K562 (cell line): ENCODE measurements at places on chromosomes 1 and 21. TPM values are rescaled to one million over a fixed set of nuclear protein-coding genes. Genes with fewer than 3 reads are reported as not detected.

GJC2 gene
- 0.62 and 0.69 TPM in 2 replicates for total RNA-seq

OR10X1 gene
- total RNA-seq = not detected in 2 replicates

CYYR1 gene
- not detected in 2 replicates for total RNA-seq

PLPPR4 gene
- total RNA-seq = not detected in 2 replicates

OR2L2 gene
- 0.09 TPM in 1 of 2 replicates, not detected in the other for total RNA-seq

RASSF5 gene
- 35.2 and 38.1 TPM in 2 replicates for total RNA-seq

OR2M3 gene
- not detected in 2 replicates for total RNA-seq

OR2T12 gene
- not detected in 2 replicates for total RNA-seq

CLDN14 gene
- not detected in 2 replicates for total RNA-seq

CR1 gene
- total RNA-seq = 0.20 and 0.47 TPM in 2 replicates

MANEAL gene
- total RNA-seq = 2.0 and 2.2 TPM in 2 replicates

OR2T33 gene
- 0.27 TPM in 1 of 2 replicates, not detected in the other for total RNA-seq

HES2 gene
- 0.18 TPM in 1 of 2 replicates, not detected in the other for total RNA-seq

SORT1 gene
- 110 and 112 TPM in 2 replicates for total RNA-seq

CORT gene
- 0.51 TPM in 1 of 2 replicates, not detected in the other for total RNA-seq

LYPLAL1 gene
- total RNA-seq = 46.3 and 51.3 TPM in 2 replicates

KCNAB2 gene
- 14.7 and 15.8 TPM in 2 replicates for total RNA-seq

SAMD11 gene
- total RNA-seq = 0.38 and 0.49 TPM in 2 replicates

KCND3 gene
- not detected in 2 replicates for total RNA-seq

AMIGO1 gene
- 0.72 and 1.0 TPM in 2 replicates for total RNA-seq

F13B gene
- total RNA-seq = not detected in 2 replicates

KRTAP10-9 gene
- not detected in 2 replicates for total RNA-seq

SMPDL3B gene
- total RNA-seq = 0.74 and 0.98 TPM in 2 replicates

CROCC gene
- total RNA-seq = 9.3 and 10.4 TPM in 2 replicates

FMN2 gene
- 0.16 TPM in 1 of 2 replicates, not detected in the other for total RNA-seq

RGS1 gene
- total RNA-seq = 0.42 TPM in 1 of 2 replicates, not detected in the other

GBP5 gene
- 0.29 and 0.40 TPM in 2 replicates for total RNA-seq

ANKRD34A gene
- total RNA-seq = 0.89 and 1.6 TPM in 2 replicates

KCNE2 gene
- total RNA-seq = not detected in 2 replicates

FOXO6 gene
- total RNA-seq = 0.31 and 0.38 TPM in 2 replicates

CELA2B gene
- 0.40 and 0.51 TPM in 2 replicates for total RNA-seq

XCL1 gene
- total RNA-seq = not detected in 2 replicates

DYNLT4 gene
- 0.29 TPM in 1 of 2 replicates, not detected in the other for total RNA-seq

CCDC27 gene
- not detected in 2 replicates for total RNA-seq

SELL gene
- 0.51 and 1.1 TPM in 2 replicates for total RNA-seq

SV2A gene
- 0.20 and 0.22 TPM in 2 replicates for total RNA-seq

KRTAP21-2 gene
- total RNA-seq = not detected in 2 replicates
